ENCODE measurements at places on chromosomes 13 and 19.

- DNase-seq = no peak
These were observed 34.0 kb downstream of the KCTD4 start for GRCh38 chr13:45166858-45167257.

- no peak for DNase-seq
These were observed 20.6 kb downstream of the BRSK1 start for GRCh38 chr19:55304279-55304978.

DNA sequence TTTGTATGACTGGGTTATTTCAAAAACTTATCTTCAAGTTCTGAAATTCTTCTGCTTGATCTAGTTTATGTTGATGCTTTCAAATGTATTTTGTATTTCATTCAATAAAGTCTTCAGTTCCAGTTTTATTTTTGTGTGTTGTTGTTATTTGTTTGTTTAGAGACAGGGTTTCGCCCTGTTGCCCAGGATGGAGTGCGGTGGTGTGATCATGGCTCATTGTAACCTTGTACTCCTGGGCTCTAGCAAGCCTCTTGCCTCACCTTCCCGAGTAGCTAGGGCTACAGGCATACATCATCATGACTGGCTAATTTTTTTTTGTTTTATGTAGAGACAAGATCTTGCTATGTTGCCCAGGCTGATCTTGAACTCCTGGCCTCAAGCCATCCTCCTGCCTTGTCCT is 40.3 kb upstream of the ARHGEF7 start:
- DNase-seq = no peak

- no peak for DNase-seq
These were observed 1.9 kb upstream of the PGPEP1 start for GRCh38 chr19:18338541-18338940.

- no peak for DNase-seq
These were observed 67.3 kb upstream of the SACS start for GRCh38 chr13:23500849-23501248.

- DNase-seq = no peak
These were observed 71.0 kb downstream of the ITGBL1 start for GRCh38 chr13:101523154-101524131.
